ENCODE measurements at places on chromosomes 11 and 22. TPM values are rescaled to one million over a fixed set of nuclear protein-coding genes. Genes with fewer than 3 reads are reported as not detected.

- DNase-seq = no peak
Observed at GRCh38 chr11:134341805-134342571, 10.2 kb downstream of the GLB1L2 start.

GRCh38 chr11:72673943-72674828 lies at the start of gene PDE2A:
Gene PDE2A (minus strand): TSS chr11:72674422. CDS start chr11:72674207, 215 bp downstream.
- no peak for DNase-seq

DNA sequence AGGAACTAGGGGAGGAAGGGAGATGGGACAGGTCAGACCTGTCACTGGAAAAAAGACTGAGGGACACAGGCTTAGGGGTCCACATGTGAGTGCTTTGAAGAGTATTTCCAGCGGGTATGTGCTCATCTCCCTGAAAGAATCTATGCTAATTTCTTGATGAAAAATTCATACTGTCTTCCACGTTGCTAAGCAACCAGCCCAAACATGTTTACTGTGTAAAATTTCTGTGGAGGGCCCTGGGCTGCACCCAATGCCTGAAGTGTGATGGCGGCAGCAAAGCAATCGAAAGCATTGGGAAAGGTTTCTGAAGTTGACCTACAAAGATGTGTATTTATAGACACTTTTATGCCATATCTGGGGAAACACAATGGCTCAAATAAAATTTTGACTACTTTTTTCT lies 7.4 kb downstream of the SYT13 start:
- no peak for DNase-seq

GRCh38 chr11:19691815-19692500 lies 20.7 kb upstream of the NAV2 start:
- no peak for DNase-seq

USP2 gene
- total RNA-seq = 3.7 TPM

SBF2 gene
- total RNA-seq = 7.5 TPM

PKNOX2 gene
- total RNA-seq = not detected

KRTAP5-10 gene
- total RNA-seq = not detected

- no peak for DNase-seq
Observed at GRCh38 chr11:7593481-7593880, 79.7 kb downstream of the PPFIBP2 start.

- DNase-seq = no peak
Observed at GRCh38 chr11:1643146-1643690, 13.6 kb downstream of the KRTAP5-5 start.

Data from Caki2 (cell line).